Effector CD4-positive, alpha-beta T cell (primary cell): ENCODE measurements at places on chromosomes 6 and 20.

- no peak for DNase-seq
Observed at GRCh38 chr6:138844192-138844591, 48.3 kb downstream of the ECT2L start.

DNA sequence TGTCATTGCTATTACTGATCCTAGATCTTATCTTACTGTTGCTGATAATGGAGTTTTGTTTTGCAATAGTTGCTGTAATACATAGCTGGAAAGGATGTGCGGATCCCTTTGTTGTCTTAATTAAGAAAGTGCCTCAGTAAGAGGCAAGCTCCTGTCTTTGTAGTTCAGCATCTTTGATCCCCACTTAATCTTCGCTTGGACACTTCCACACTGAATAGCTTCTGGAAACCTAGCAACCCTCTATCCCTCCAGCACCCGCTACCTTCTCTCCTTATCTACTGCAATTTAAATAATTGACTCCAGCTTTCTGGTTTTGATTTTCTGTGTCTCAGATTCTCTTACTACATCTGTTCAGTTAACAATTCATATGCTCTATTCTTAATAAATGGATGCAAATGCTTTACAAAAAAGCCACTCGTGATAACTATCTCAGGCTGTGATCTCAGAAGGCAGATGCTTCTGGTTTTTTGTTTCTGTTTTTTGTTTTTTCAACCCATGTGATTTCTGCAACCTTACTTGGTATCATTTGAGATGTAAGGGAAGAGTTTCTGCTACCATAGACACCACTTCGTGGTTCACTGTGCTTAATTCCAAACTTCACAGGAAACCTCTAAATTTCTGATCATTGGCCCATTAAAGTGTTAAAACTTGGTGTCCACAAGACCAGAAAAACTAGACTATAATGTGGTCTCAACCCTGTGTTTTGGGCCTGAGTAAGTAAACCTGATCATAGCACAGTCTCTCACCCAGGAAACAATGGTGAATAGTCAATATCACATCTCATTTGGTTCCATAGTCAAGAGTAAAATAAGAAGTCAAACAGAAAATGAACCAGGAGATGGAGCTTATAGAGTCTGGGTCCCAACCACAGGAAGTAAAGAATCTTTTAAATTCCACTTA lies 352.1 kb upstream of the SOX4 start:
- DNase-seq: no peak

GRCh38 chr6:156713548-156713947 lies 63.6 kb upstream of the ARID1B start:
- no peak for DNase-seq

- DNase-seq: no peak
Observed at GRCh38 chr6:52284131-52284459, 447 bp downstream of the MCM3 start.

GRCh38 chr20:32789896-32790750 lies 27.9 kb downstream of the DNMT3B start:
- DNase-seq: peak; percentile 60

DNA sequence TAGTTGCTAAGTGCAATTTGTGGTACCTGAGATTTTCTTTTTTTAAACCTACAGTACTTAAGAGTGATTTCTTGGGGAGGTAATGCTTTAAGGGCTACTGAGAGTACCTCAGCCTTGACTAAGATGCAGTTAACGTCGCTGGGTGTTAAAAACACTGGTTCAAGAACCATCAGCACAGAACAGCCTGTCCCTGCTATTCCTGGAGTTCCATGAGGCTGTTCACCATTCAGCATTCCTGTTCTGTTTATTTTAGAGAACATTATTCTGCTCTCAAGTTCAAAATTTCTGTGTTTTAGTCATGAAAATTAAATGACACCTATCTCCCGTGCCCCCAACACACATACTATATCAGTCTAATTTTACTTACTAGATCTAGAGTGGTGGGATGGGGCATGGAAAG lies 1.7 kb upstream of the PRELID3B start:
- DNase-seq: no peak

DNA sequence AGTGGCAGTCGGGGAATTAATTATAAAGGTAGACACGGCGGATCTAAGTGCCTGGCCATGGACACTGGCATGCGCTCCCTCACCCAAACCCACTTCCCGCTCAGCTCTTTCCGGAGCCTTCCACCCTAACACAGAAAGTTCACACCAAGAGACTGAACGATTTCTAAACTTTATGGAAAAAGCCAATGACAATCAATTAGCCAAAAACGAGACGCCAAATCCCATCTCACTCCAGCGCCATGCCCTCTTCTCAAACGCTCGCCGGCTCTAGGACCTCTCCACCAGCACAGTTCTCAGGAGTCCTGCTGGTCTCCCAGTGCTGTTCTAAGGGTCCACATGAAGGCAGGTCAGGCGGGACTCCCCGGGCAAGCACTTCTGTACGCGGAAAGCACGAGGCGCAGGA lies 641 bp downstream of the SF3B5 start:
- DNase-seq: no peak

DNA sequence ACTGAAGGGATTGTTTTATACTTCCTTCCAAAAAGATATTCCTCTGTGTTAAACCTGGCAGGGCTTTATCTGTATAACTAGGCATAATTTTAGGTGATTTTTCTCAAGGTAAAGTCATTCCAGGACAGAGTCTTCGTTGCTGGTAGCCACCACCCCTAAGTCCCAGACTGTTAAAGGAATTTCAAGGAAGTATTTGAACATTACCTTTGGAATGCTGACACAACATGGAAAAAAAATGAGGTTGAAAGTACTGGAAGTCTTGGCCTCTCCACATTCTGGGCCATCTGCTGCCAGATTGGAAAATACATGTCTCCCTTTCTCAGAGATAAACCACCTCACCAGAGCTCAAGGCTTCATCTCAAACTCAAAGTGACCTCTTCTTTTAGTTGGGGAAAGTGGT lies 27.0 kb upstream of the ETV7 start:
- DNase-seq: no peak

- DNase-seq: no peak
Observed at GRCh38 chr6:11785415-11785773, 6.8 kb upstream of the ADTRP start.

DNA sequence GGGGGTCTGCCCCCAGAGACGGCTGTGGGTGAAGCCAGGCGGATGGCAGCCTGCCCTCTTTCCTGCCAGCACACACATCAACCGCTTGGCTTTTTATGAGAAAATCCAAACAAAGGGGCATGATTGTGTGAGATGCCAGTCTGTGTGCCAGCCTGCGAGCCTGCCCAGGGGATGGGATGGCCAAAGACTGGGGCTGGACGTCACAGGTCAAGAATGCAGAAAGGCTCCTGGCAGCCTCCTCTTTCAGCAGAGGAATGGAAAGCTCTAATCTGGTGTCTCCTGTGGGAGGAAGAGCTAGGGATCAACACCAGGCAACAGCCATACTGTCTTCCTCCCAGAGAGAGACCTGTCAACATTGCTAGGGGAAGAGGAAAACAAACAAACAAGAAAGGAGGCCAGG lies 15.8 kb downstream of the TUBB2B start:
- DNase-seq: no peak

DNA sequence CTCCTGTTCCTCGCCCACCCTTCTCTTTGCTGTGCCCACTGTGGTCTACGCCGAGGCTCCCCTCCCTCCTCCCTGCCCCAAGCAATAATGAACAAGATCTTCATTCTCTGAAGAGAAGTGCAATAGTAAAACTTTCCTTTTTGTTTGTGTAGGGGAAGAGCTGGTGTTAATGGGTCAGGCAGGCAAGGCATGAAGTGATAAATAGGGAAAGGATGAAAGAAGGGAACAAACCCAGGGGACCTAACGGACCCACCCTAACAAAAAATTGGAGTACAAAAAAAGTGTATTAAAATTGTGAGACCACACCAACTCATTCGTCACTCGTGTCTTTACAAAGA lies 66.9 kb downstream of the ZBTB2 start:
- no peak for DNase-seq

DNA sequence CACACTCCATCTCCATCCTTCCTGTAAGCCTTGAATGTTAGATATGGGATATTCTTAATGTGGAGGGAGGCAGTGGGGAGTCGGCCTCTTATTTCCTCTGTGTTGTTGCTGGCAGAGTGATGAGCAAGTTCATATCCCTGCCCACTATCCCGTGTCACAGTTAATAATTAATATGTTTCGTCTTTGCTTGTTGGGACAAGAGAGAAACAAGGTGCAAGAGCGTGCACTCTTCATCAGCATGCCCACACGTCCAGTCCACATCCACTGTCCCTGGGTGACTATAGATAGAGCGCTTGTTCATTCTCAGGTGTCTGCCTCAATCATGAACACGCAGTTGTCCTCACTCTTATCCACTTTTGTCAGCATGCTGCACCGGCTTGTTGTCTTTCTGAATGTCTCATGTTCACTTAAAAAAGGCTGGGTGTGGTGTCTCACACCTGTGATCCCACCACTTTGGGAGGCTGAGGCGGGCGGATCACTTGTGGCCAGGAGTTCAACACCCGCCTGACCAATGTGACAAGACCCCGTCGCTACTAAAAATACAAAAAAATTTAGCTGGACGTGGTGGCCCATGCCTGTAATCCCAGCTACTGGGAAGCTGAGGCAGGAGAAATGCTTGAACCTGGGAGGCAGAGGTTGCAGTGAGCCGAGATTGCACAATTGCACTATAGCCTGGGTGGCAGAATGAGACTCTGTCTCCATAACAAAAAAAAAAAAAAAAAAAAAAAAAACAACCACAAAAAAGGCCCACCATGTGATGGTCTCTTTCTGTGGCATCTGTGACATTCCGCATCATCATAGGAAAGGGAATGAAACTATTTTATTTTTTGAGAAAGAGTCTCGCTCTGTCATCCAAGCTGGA lies 34.2 kb downstream of the PPP1R3G start:
- no peak for DNase-seq
